ENCODE measurements at places on chromosomes 7 and 10.
A peak's percentile ranks its signal among the peaks of the same experiment; 100 is the strongest.

- no peak for DNase-seq
- H3K4me3 ChIP-seq, result no peak overlapping the region
- H3K36me3 ChIP-seq, result peaks cover 13% of the 10 kb centered on the region
- peaks cover 10% of the 10 kb centered on the region for H3K4me1 ChIP-seq
- no peak overlapping the region for H3K27ac ChIP-seq
- no peaks in the 10 kb centered on the region for H3K27me3 ChIP-seq
Observed at GRCh38 chr7:39672176-39672575, 48.8 kb downstream of the RALA start.

DNA sequence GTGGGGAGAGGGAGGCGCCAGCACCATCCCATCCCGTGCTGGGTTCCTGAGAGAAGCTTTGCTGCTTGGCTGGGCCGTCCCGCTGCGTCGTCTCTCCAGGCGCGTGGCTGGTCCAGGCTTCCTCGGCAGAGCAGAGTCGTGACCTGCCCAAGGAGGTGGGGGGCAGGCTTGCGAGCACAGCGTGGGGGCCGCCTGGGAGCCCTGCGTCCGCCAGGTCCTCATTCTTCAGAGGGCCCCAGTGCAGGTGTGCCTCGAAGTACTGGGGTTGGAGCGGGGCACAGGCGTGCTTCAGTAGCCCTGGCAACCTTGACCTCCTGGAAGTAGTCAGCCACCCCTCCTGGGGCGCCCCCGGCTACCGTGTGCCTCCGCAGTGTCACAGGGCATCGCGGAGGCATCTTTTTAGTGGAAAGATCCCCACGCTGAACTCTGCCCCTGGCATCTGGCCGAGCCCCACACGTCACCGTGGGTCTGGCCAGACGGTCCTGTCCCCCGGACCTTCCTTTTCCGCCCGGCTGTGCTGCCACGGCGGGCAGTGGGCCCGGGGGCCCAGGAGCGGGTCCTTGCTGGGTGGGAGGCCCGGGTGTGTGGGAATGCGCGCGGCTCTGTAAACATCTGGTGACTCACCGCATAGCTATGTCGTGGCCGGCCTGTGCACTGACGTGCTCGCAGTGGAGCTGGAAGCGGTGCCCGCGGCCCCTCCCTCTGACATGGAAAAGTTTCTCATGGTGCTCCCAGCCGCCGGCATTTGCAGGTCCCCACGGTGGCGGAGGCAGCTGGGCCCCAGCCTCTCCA lies 6.4 kb downstream of the MAFK start:
- H3K27ac ChIP-seq, result peak overlapping the region; percentile 100
- H3K36me3 ChIP-seq, result no peaks in the 10 kb centered on the region
- H3K4me1 ChIP-seq, result peaks cover 50% of the 10 kb centered on the region
- no peaks in the 10 kb centered on the region for H3K27me3 ChIP-seq

- no peak overlapping the region for H3K4me3 ChIP-seq
- no peaks in the 10 kb centered on the region for H3K27me3 ChIP-seq
- no peak overlapping the region for H3K27ac ChIP-seq
Observed at GRCh38 chr7:81882086-81882485, 112.2 kb upstream of the HGF start.

- no peaks in the 10 kb centered on the region for H3K4me1 ChIP-seq
- H3K27me3 ChIP-seq, result no peaks in the 10 kb centered on the region
- H3K27ac ChIP-seq, result no peak overlapping the region
- DNase-seq, result no peak
Observed at GRCh38 chr7:89023877-89024276, 228.3 kb upstream of the TEX47 start.

- no peaks in the 10 kb centered on the region for H3K36me3 ChIP-seq
- peak overlapping the region; percentile 98 for H3K27ac ChIP-seq
- no peak for DNase-seq
- peaks cover 75% of the 10 kb centered on the region for H3K4me1 ChIP-seq
- H3K4me3 ChIP-seq, result peak overlapping the region; percentile 90
Observed at GRCh38 chr10:22437620-22438588, 92.6 kb downstream of the SPAG6 start.

Measured in mesothelial cell of epicardium (in vitro differentiated cells).